ENCODE measurements at places on chromosomes 1 and 21. TPM values are rescaled to one million over a fixed set of nuclear protein-coding genes. Genes with fewer than 3 reads are reported as not detected.

DNA sequence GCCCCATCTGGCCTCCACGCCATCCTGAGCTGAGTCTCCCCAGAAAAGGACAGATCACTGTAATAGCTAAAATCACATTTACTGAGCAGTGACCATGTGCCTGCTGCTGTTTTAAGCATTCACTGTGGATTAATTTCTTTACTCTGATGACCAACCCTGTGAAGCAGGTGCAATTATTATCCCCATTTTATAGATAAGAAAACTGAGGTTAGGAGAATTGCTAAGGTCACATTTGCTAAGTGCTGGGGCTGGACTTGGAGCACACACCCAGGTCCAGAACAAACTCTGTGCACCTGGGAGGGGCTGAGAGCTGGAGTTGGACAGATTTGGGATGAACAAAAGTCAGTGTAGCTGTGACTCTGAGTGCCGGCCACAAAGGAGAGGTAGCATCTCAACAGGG is 58.0 kb downstream of the SDC3 start:
- no peak for DNase-seq

- peak; percentile 41 for DNase-seq
These were observed 27.6 kb downstream of the CD244 start for GRCh38 chr1:160834945-160835565.

GRCh38 chr1:22132517-22133235 is 10.2 kb downstream of the WNT4 start:
- DNase-seq: no peak

GRCh38 chr1:54464031-54464476 is 57.9 kb upstream of the SSBP3 start:
- no peak for DNase-seq

DNA sequence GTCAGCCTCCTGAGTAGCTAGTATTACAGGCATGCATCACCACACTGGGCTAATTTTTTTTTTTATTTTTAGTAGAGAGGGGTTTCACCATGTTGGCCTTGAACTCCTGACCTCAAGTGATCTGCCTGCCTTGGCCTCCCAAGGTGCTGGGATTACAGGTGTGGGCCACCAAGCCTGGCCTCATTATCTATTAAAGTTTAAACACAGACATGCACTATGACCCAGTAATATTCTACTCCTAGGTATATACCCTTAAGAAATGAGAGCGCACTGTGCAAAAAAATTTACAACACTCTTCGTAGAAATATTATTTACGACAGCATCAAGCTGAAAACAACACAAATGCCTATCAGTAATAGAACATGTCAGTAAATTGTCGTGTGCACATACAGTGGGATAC is 18.6 kb upstream of the SH2D1B start:
- DNase-seq: no peak

GRCh38 chr1:9389968-9390367 is 97.3 kb downstream of the SPSB1 start:
- DNase-seq: no peak

GRCh38 chr21:46517361-46517760 is 58.7 kb downstream of the DIP2A start:
- DNase-seq: no peak

- DNase-seq: no peak
These were observed 118.1 kb downstream of the DTL start for GRCh38 chr1:212153635-212154034.

GRCh38 chr1:84110629-84111028 is 33.4 kb upstream of the PRKACB start:
- DNase-seq: no peak

GRCh38 chr1:226276987-226277386 is 32.0 kb downstream of the LIN9 start:
- DNase-seq: no peak

- DNase-seq: peak; percentile 28
These were observed 30.0 kb downstream of the ZMYM4 start for GRCh38 chr1:35298464-35298863.

GRCh38 chr1:192730198-192730597 is 78.6 kb upstream of the RGS2 start:
- no peak for DNase-seq

DNA sequence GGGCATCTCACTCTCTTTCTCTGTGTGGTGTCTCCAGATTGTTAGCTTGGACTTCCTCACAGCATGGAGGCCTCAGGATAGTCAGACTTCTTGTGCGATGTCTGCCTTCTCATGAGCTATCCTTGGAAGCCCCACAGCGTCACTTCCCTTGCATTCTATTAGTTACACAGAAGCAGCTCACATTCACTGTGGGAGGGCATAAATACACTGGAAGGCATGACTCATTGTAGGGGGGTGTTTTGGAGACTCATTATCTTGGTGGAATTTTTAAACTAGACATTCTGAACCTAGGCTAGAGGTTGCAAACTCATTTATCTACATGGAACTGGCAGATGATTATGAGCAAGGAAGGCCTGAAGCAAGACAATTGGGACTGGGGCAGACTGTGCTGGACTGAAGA is 21.4 kb upstream of the FASLG start:
- DNase-seq: no peak

- DNase-seq: no peak
These were observed 5.4 kb downstream of the SERTAD4 start for GRCh38 chr1:210237981-210238380.

- no peak for DNase-seq
These were observed 38.5 kb downstream of the CHD5 start for GRCh38 chr1:6141592-6141991.

The CACHD1 gene
- polyA plus RNA-seq: 0.72 TPM

The LCE2C gene
- not detected for polyA plus RNA-seq
